ENCODE measurements at places on chromosomes 2 and 18. TPM values are rescaled to one million over a fixed set of nuclear protein-coding genes. Genes with fewer than 3 reads are reported as not detected.

Gene IL1RN
- 41.7 TPM for total RNA-seq

GRCh38 chr2:30149976-30150375 is 3.2 kb downstream of the YPEL5 start:
- H3K4me3 ChIP-seq: peak overlapping the region; percentile 8
- no peaks in the 10 kb centered on the region for H3K27me3 ChIP-seq
- H3K27ac ChIP-seq: no peak overlapping the region
- DNase-seq: no peak
- H3K4me1 ChIP-seq: peaks cover 51% of the 10 kb centered on the region

GRCh38 chr2:46177461-46178089 is 119.6 kb upstream of the EPAS1 start:
- no peaks in the 10 kb centered on the region for H3K36me3 ChIP-seq
- H3K27me3 ChIP-seq: no peaks in the 10 kb centered on the region
- DNase-seq: no peak

Gene SPATA3
- not detected for total RNA-seq

DNA sequence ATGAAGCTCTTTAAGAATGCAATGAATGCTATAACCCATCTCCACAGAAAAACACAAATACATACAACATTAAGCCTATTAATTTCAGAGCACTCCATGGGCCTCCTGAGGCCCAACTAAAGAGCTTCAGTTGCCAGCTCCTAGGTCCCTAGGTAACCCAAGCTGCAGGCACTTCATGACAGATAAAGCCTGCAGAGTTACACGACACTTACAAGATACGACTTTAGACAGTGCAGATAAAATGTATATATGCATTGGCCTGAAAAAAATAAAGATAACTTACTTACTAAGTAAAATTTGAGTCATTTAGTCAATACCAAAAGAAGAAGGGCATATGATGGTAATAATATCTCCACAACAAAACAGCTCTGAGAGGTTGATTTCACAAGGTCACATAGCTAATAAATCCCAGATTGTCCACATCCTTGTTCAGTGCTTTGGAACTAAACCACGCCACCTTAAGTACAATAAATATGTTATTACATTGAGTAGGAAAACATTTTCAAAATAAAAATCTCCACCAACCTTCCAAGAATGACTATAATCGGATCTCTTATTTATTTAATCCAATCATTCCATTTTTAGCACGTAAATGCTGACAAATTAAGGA is 3.4 kb downstream of the MAP4K3 start:
- no peaks in the 10 kb centered on the region for H3K27me3 ChIP-seq
- no peaks in the 10 kb centered on the region for H3K36me3 ChIP-seq
- H3K4me3 ChIP-seq: peak overlapping the region; percentile 93

Gene DNAJC5G
- not detected for total RNA-seq

Gene ATP6V1B1
- total RNA-seq: 2.1 TPM

Gene EVX2
- not detected for total RNA-seq

Gene ARHGAP28
- 15.7 TPM for total RNA-seq

DNA sequence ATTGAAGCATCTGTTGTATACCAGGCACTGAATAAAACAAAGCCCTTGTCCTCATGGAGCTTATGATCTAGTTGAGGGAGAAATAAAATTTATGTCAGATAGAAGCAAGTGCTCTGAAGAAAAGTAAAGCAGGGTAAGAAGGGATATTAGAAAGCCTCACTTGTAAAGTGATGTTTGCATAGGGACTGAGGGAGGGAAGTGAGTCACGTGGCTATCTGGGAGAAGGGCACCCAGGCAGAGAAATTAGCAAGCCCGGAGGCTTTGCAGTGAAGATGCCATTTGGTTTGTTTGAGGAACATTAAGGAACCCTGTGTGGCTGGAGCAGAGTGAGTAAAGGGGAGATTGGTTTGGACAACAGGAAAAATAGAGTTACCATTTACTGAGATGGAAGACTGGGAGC is 52.1 kb downstream of the RBBP8 start:
- DNase-seq: no peak
- no peaks in the 10 kb centered on the region for H3K4me1 ChIP-seq
- H3K36me3 ChIP-seq: peaks cover 34% of the 10 kb centered on the region
- no peak overlapping the region for H3K27ac ChIP-seq

Gene POTEJ
- not detected for total RNA-seq

GRCh38 chr18:77967791-77968190 is 718.1 kb downstream of the GALR1 start:
- no peak overlapping the region for H3K27ac ChIP-seq
- H3K36me3 ChIP-seq: no peaks in the 10 kb centered on the region
- H3K4me1 ChIP-seq: no peaks in the 10 kb centered on the region
- no peak for DNase-seq

DNA sequence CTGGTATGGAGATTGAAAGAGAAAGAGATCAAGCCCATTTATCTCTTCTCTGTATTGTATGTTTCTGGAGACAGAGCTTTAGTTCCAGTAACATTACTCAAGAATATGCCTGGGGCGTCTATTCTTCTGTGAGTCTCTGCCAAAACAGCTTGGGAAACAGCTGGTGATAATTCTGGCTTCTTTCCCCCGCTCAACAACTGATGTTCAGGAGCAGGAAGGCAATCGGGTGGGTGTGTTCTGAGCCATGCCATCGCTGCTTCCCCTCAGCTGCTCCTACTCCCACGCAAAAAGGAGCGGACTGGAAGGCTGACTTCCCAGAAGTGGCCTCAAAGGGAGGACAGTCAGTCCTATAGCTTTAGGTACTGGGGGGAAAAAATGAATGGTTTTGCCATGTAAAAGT is 695.1 kb downstream of the PLCL1 start:
- DNase-seq: no peak
- no peaks in the 10 kb centered on the region for H3K36me3 ChIP-seq
- H3K4me1 ChIP-seq: no peaks in the 10 kb centered on the region
- no peak overlapping the region for H3K4me3 ChIP-seq
- H3K27me3 ChIP-seq: no peaks in the 10 kb centered on the region

DNA sequence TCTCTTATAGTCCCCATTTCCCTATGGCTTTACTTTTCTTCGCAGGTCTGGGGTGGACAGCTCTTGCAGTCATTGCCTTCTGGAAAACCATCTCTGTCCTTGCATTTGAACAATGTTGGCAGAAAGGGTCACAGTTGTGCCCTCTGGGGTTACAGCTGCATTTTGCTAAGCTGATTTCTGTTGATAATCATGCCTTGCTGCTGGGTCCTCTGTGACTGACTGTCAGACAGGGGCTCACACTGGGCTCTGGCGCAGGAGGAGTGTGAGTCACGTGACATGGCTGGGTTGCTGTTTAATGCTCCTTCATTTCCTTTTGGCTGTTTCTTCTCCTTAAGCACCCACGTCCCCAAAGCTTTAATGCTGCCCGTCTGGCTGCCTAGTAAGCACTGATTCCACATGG is 196.6 kb upstream of the LHCGR start:
- no peaks in the 10 kb centered on the region for H3K27me3 ChIP-seq
- no peaks in the 10 kb centered on the region for H3K4me1 ChIP-seq
- no peak for DNase-seq
- no peak overlapping the region for H3K4me3 ChIP-seq
- H3K36me3 ChIP-seq: no peaks in the 10 kb centered on the region

- DNase-seq: no peak
- no peaks in the 10 kb centered on the region for H3K4me1 ChIP-seq
- no peak overlapping the region for H3K4me3 ChIP-seq
- H3K27ac ChIP-seq: no peak overlapping the region
- peaks cover 7% of the 10 kb centered on the region for H3K27me3 ChIP-seq
These were observed 131.3 kb upstream of the TWIST2 start for GRCh38 chr2:238716585-238716984.

Gene SNX17
- 97.6 TPM for total RNA-seq

GRCh38 chr18:63074981-63075404 is 244.6 kb downstream of the BCL2 start:
- DNase-seq: peak; percentile 92
- H3K27me3 ChIP-seq: no peaks in the 10 kb centered on the region
- H3K27ac ChIP-seq: peak overlapping the region; percentile 76
- H3K4me1 ChIP-seq: peaks cover 5% of the 10 kb centered on the region
- H3K4me3 ChIP-seq: peak overlapping the region; percentile 53

Gene PLCD4
- 1.0 TPM for total RNA-seq

GRCh38 chr18:6327895-6328620 is 86.7 kb downstream of the L3MBTL4 start:
- no peak overlapping the region for H3K27ac ChIP-seq
- H3K36me3 ChIP-seq: no peaks in the 10 kb centered on the region
- no peaks in the 10 kb centered on the region for H3K4me1 ChIP-seq
- no peak for DNase-seq

Gene CNDP2
- 213 TPM for total RNA-seq

Gene DNAH7
- total RNA-seq: 0.98 TPM

Gene MC4R
- not detected for total RNA-seq

DNA sequence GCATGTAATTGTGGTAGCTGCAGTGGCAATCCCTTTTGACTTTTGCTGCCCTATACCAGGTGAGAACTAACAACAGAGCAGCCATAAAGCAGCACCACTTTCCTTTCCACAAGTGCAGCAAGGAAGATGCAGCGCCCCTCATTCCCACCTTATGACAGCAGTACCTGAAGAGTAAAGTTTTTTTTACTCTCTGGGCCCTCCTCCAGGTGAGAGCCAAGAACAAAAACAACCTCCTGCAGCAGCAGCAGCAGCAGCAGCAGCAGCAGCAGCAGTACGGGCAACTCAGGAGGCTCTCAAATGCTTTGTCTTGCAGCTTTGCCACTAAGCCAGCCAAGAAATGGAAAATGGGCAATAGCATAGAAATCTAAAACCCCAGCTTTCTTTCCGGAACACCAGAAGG is 397.5 kb downstream of the FIGN start:
- no peak overlapping the region for H3K27ac ChIP-seq
- no peaks in the 10 kb centered on the region for H3K4me1 ChIP-seq
- DNase-seq: no peak
- H3K36me3 ChIP-seq: no peaks in the 10 kb centered on the region
- H3K4me3 ChIP-seq: no peak overlapping the region

Gene LIMS4
- total RNA-seq: 2.1 TPM

DNA sequence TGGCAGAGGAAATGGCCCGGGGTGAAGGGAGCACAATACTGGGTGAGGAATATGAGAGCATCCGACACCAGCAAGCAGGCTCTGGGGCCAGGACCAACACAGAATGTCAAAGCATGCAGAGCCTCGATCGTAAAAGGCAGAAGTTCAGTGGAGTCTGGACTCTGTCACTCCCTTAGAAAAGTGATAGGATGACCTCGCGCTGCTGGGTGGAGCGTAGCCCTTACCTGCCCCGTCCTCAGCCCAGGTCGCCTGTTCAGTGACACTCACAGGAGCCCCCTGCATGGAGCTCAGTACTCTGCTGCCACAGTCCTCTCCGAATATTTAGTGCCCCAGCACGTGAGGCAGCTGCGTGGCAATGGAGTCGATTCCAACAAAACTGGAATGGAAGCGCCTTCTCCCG is 236.7 kb upstream of the MYT1L start:
- no peaks in the 10 kb centered on the region for H3K4me1 ChIP-seq
- no peak overlapping the region for H3K4me3 ChIP-seq
- no peaks in the 10 kb centered on the region for H3K27me3 ChIP-seq
- no peak for DNase-seq
- no peaks in the 10 kb centered on the region for H3K36me3 ChIP-seq

DNA sequence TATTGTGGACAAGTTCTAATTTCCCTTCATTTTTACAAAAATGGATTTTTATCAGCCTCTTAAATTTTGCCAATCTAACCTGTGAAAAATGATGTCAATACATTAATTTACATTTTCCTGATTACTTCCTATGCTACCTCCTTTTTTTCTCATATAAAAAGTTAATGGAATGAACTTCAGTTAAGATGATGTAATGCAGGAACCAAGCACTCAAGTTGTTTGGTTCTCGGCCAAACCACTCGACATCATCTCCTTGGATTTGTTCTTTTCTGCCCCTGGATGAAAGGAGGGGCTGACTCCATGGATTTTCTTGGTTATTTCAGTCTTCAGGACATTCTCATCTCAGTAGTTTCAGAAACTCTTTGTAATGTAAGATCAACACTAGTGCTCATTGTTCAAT is 253.1 kb upstream of the NXPH2 start:
- H3K27me3 ChIP-seq: no peaks in the 10 kb centered on the region
- no peaks in the 10 kb centered on the region for H3K4me1 ChIP-seq
- H3K27ac ChIP-seq: no peak overlapping the region
- no peak overlapping the region for H3K4me3 ChIP-seq
- no peaks in the 10 kb centered on the region for H3K36me3 ChIP-seq

GRCh38 chr2:237438080-237438940 is 24.3 kb upstream of the COL6A3 start:
- H3K4me3 ChIP-seq: no peak overlapping the region
- H3K27me3 ChIP-seq: peaks cover 6% of the 10 kb centered on the region
- no peaks in the 10 kb centered on the region for H3K4me1 ChIP-seq
- H3K36me3 ChIP-seq: no peaks in the 10 kb centered on the region
